ENCODE measurements at places on chromosomes 5 and 9. TPM values are rescaled to one million over a fixed set of nuclear protein-coding genes. Genes with fewer than 3 reads are reported as not detected.

The NR5A1 gene
- 0.11 TPM for total RNA-seq

The LVRN gene
- 1.9 TPM for total RNA-seq

- peaks cover 13% of the 10 kb centered on the region for H3K4me1 ChIP-seq
- H3K36me3 ChIP-seq, result no peaks in the 10 kb centered on the region
- no peak overlapping the region for H3K4me3 ChIP-seq
- DNase-seq, result peak; percentile 31
- no peaks in the 10 kb centered on the region for H3K27me3 ChIP-seq
These were observed 434.0 kb downstream of the GADD45G start for GRCh38 chr9:90038763-90039162.

- peak; percentile 33 for DNase-seq
- no peaks in the 10 kb centered on the region for H3K27me3 ChIP-seq
- H3K4me1 ChIP-seq, result peaks cover 3% of the 10 kb centered on the region
These were observed 74.7 kb downstream of the FGF1 start for GRCh38 chr5:142611154-142611553.

DNA sequence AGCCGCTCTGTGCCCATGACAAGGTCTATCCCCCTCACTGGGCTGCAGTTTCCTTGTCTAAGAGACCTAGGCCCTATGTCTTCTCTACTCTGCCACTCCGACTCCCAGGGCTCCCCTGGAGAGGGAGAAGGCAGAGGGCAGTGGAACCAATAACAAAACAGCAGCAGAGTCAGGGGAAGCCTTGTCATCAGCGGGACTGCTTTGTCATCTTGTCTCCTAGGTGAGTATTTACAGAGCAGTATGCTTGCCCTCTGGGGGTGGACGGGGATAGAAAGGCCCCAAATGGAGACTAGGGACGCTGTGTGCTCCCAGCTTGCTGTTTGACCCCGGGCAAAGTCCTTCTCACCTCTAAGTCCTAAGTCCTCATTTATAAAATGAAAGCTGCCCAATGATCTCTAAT, 318.5 kb downstream of the CDK5RAP2 start:
- no peaks in the 10 kb centered on the region for H3K27me3 ChIP-seq
- no peak for DNase-seq
- no peak overlapping the region for H3K27ac ChIP-seq
- H3K4me3 ChIP-seq, result no peak overlapping the region

DNA sequence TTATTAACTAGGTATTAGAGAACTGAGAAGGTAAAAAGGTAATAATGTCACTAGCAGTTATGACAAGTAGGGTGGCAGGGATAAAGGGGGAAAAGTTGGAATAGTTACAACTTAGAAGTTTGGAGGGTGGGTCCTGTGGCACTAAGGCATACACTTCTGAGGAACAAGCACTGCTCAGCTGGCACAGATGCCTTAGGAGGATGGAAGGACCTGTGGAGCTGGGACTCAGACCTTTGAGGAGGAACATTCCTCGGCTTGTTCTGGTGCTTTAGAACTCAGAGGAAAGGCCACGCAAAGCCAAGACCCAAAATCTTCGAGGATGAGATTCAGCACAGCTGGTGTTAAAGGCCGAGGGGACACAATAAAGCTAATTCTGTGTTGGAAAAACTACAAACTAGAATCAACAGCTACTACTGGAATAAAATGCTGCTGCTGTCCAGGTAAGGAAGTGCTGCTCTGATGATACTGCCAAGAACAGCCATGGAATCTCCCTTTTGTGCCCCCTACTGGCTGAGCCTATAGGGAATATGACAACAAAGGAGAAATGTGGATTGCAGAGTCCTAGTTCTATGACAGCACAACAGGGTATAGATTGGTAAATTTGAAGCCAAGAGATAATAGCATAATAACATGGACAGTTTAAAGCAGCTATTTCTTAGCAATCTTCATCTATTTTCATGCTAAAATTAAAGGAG, 126.7 kb downstream of the SLC25A46 start:
- no peak for DNase-seq
- no peak overlapping the region for H3K27ac ChIP-seq
- no peak overlapping the region for H3K4me3 ChIP-seq
- no peaks in the 10 kb centered on the region for H3K27me3 ChIP-seq

- DNase-seq, result no peak
- H3K27me3 ChIP-seq, result no peaks in the 10 kb centered on the region
- H3K4me3 ChIP-seq, result no peak overlapping the region
- H3K27ac ChIP-seq, result no peak overlapping the region
These were observed 17.0 kb upstream of the SSBP2 start for GRCh38 chr5:81767938-81768337.

- peaks cover 2% of the 10 kb centered on the region for H3K27me3 ChIP-seq
- H3K27ac ChIP-seq, result no peak overlapping the region
- no peaks in the 10 kb centered on the region for H3K36me3 ChIP-seq
- peaks cover 7% of the 10 kb centered on the region for H3K4me1 ChIP-seq
- DNase-seq, result no peak
These were observed 156.4 kb upstream of the IRX4 start for GRCh38 chr5:2039180-2039531.

GRCh38 chr9:136455043-136456002, 15.7 kb upstream of the INPP5E start:
- peaks cover 84% of the 10 kb centered on the region for H3K36me3 ChIP-seq
- no peak overlapping the region for H3K27ac ChIP-seq
- H3K27me3 ChIP-seq, result no peaks in the 10 kb centered on the region
- H3K4me1 ChIP-seq, result no peaks in the 10 kb centered on the region
- H3K4me3 ChIP-seq, result no peak overlapping the region
- no peak for DNase-seq

DNA sequence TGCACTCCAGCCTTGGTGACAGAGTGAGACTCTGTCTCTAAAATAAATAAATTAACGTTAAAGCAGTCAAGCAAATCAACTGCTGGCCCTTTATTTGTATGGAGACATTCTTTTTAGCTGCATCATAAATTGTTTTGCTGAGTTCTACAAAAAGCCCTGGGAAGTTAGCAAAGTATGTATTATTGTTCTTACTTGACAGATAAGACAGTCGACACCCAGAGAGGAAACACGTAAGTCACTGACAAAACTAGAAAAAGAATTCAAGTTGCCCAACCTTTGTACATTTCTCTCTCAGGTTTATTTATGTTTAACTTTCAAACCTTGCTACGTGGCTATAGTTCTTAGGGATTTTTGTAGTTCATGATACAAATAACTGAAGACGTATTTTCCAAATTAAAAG, 40.4 kb upstream of the MACIR start:
- DNase-seq, result no peak
- peaks cover 2% of the 10 kb centered on the region for H3K36me3 ChIP-seq
- no peak overlapping the region for H3K4me3 ChIP-seq
- no peak overlapping the region for H3K27ac ChIP-seq
- H3K27me3 ChIP-seq, result no peaks in the 10 kb centered on the region

DNA sequence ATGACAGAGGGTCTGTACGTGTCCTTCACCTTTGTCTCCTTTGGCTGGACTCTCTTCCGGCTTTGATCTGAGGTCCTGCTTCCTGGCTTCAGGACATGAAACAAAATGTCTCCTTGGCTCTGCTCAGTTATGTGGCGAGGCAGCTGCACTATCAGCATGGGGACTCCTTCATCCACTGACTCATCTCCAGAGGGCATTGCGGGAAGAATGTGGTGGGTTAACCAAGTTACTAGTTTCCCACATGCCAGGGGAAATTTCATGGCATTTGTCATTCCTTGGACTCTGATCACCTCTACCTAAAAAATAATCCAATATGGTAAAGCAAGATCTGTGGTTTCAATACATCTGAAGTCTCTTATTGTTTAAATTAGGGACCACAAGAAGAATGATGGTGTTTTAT, 259.7 kb downstream of the MED10 start:
- no peaks in the 10 kb centered on the region for H3K36me3 ChIP-seq
- no peaks in the 10 kb centered on the region for H3K4me1 ChIP-seq
- H3K27me3 ChIP-seq, result no peaks in the 10 kb centered on the region

The SNCAIP gene
- 69.2 TPM for total RNA-seq

DNA sequence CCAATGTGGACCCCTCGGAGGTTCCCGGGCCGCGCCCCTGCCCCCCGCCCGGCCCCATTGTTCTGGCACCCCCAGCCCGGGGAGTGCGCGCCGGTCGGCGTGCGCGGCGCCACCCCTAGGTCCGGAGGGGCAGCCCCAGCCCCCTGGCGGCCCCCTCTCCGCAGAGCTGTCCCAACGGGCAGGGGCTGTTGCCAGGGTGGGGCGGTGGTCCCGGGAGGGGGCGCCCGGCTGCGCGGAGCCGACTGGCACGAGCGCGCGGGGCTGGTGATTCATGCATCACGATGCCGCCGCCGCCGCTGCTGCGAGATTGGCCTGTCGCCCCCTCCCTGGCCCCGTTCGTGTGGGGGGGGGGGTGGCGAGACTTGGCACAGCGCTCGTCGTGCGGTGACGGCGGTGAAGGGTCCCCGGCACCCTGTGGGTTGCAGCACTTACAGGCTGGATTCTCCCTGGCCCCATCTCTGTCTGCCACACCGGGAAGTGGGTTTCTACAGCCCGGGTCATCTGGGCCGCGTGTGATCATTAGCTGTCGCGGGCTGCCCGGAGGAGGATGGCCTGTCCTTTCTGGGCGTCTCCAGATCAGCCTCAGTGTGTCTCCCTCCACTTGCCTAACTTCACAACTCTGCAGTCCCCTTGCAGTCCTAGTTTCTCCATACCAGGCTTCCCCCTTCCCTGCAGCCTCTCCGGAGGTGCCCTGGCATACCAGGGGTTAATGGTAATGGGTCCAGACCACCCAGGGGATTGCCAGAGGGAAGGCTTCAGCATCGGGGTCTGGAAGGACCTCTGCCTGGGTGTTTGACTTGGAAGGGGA, 858 bp downstream of the NCS1 start:
- peaks cover 62% of the 10 kb centered on the region for H3K4me1 ChIP-seq
- H3K27me3 ChIP-seq, result no peaks in the 10 kb centered on the region
- H3K27ac ChIP-seq, result peak overlapping the region; percentile 57

DNA sequence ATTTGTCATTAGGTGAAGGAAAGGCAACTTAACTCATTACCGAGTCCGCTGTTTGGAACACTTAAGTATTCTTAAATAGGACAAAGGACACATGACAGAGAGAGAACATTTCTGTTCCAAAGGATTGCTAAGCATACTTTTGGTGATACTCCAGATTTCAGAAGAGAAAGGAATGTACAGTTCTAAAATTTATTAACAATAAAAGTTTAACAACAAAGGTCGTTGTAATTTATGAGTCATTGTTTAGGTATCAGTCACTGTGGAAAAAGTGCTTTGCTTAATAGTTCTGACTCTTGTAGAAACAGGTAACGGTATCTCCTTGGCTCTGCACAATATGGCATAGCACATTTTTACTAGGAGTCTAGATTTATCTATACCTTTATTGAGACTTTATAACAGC, 36.3 kb upstream of the PAM start:
- no peaks in the 10 kb centered on the region for H3K4me1 ChIP-seq
- H3K36me3 ChIP-seq, result no peaks in the 10 kb centered on the region
- no peak overlapping the region for H3K4me3 ChIP-seq
- H3K27me3 ChIP-seq, result no peaks in the 10 kb centered on the region
- no peak overlapping the region for H3K27ac ChIP-seq

DNA sequence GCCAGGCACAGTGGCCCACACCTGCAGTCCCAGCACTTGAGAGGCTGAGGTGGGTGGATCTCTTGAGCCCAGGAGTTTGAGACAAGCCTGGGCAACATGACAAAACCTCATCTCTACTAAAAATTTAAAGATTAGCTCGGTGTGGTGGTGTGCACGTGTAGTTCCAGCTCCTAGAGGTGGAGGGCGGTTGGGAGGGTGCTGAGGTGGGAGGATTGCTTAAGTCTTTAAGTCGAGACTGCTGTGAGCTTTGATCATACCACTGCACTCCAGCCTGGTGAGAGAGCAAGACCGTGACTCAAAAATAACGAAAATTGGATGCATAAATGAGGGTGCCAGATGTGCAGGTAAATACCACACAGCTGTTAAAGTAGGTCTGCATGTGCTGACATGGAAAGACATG, 39.3 kb upstream of the TDRD7 start:
- no peaks in the 10 kb centered on the region for H3K4me1 ChIP-seq
- H3K27me3 ChIP-seq, result no peaks in the 10 kb centered on the region
- no peak overlapping the region for H3K27ac ChIP-seq
- peaks cover 52% of the 10 kb centered on the region for H3K36me3 ChIP-seq
- H3K4me3 ChIP-seq, result no peak overlapping the region

- no peaks in the 10 kb centered on the region for H3K27me3 ChIP-seq
- no peaks in the 10 kb centered on the region for H3K36me3 ChIP-seq
- DNase-seq, result no peak
- no peak overlapping the region for H3K27ac ChIP-seq
These were observed 487.2 kb downstream of the SPATA31D1 start for GRCh38 chr9:82475584-82476301.

The DOK3 gene
- 5.6 TPM for total RNA-seq

DNA sequence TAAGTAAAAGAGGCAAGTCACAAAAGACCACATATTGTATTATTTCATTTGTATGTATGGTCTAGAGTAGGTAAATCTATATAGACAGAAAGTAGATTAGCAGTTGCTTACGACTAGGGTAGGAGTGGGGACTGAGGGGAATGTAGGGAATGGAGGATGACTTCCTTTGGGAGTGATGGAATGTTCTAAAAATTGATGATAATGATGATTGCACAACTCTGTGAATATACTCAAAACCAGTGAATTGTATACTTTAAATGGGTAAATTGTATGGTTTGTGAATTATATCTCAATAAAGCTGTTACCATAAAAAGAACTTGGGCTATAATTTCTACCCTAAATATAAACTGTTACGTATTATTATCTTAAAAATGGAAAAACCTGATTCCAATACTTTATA, 35.0 kb downstream of the ADAMTS6 start:
- no peak for DNase-seq
- no peaks in the 10 kb centered on the region for H3K4me1 ChIP-seq
- no peaks in the 10 kb centered on the region for H3K27me3 ChIP-seq
- no peak overlapping the region for H3K4me3 ChIP-seq

GRCh38 chr5:106136061-106136460, 1534.7 kb downstream of the EFNA5 start:
- H3K27me3 ChIP-seq, result no peaks in the 10 kb centered on the region
- no peaks in the 10 kb centered on the region for H3K4me1 ChIP-seq
- no peak overlapping the region for H3K27ac ChIP-seq
- H3K4me3 ChIP-seq, result no peak overlapping the region
- H3K36me3 ChIP-seq, result no peaks in the 10 kb centered on the region
- DNase-seq, result no peak

The SPINK6 gene
- total RNA-seq, result not detected

The NCS1 gene
- total RNA-seq, result 95.2 TPM

All from spinal cord (tissue), 10 donors.